Kidney (tissue), 22 donors: ENCODE measurements at places on chromosomes 3 and 15. TPM values are rescaled to one million over a fixed set of nuclear protein-coding genes. Genes with fewer than 3 reads are reported as not detected.

GRCh38 chr15:74235962-74236361 is at the start of gene CCDC33:
Gene CCDC33 (plus strand): TSS chr15:74236326. CDS start chr15:74236720, 394 bp downstream.
- no peaks in the 10 kb centered on the region for H3K27me3 ChIP-seq
- no peak within 1 kb of the TSS for H3K4me3 ChIP-seq
- no peaks in the 10 kb centered on the region for H3K36me3 ChIP-seq
- H3K4me1 ChIP-seq: peaks cover 9% of the 10 kb centered on the region

GRCh38 chr3:10941972-10942371 is 50.6 kb upstream of the SLC6A1 start:
- H3K27me3 ChIP-seq: no peaks in the 10 kb centered on the region
- no peak for DNase-seq
- H3K27ac ChIP-seq: no peak overlapping the region
- no peak overlapping the region for H3K4me3 ChIP-seq

DNA sequence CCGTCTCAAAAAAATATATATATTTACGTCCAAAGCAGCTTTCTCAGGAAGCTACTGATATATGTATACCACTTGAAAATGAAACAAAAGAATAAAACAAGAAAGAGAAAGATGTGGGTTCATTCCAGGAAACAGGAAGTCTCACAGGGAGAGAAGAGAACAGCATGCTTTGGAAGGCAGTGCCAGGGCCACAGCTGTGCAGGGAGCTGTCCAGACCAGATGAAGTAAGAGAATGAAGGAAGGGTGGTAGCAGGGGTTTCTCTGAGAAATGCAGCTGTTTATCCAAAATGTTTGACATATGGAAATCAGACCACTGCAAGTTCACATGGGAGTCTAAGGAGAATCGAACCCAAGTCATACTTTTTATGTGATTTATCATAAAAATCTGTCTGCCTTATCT is 8.9 kb upstream of the GPR27 start:
- H3K27me3 ChIP-seq: no peaks in the 10 kb centered on the region
- H3K27ac ChIP-seq: no peak overlapping the region
- H3K4me3 ChIP-seq: no peak overlapping the region
- H3K36me3 ChIP-seq: no peaks in the 10 kb centered on the region

- H3K36me3 ChIP-seq: no peaks in the 10 kb centered on the region
- H3K4me1 ChIP-seq: no peaks in the 10 kb centered on the region
- H3K27ac ChIP-seq: no peak overlapping the region
- no peak overlapping the region for H3K4me3 ChIP-seq
- no peaks in the 10 kb centered on the region for H3K27me3 ChIP-seq
Measured at GRCh38 chr15:25880411-25880810, 17.3 kb upstream of the ATP10A start.

- H3K4me3 ChIP-seq: no peak overlapping the region
- no peaks in the 10 kb centered on the region for H3K27me3 ChIP-seq
- H3K4me1 ChIP-seq: no peaks in the 10 kb centered on the region
- DNase-seq: no peak
- H3K36me3 ChIP-seq: no peaks in the 10 kb centered on the region
- no peak overlapping the region for H3K27ac ChIP-seq
Measured at GRCh38 chr3:150069633-150070032, 98.9 kb upstream of the PFN2 start.

- no peaks in the 10 kb centered on the region for H3K27me3 ChIP-seq
- no peaks in the 10 kb centered on the region for H3K36me3 ChIP-seq
- H3K4me3 ChIP-seq: no peak overlapping the region
- H3K4me1 ChIP-seq: no peaks in the 10 kb centered on the region
Measured at GRCh38 chr15:61517776-61518175, 288.7 kb upstream of the RORA start.

- H3K4me1 ChIP-seq: no peaks in the 10 kb centered on the region
- no peak overlapping the region for H3K27ac ChIP-seq
- DNase-seq: peak; percentile 73
- no peaks in the 10 kb centered on the region for H3K27me3 ChIP-seq
Measured at GRCh38 chr3:115698851-115699591, 75.7 kb downstream of the GAP43 start.

DNA sequence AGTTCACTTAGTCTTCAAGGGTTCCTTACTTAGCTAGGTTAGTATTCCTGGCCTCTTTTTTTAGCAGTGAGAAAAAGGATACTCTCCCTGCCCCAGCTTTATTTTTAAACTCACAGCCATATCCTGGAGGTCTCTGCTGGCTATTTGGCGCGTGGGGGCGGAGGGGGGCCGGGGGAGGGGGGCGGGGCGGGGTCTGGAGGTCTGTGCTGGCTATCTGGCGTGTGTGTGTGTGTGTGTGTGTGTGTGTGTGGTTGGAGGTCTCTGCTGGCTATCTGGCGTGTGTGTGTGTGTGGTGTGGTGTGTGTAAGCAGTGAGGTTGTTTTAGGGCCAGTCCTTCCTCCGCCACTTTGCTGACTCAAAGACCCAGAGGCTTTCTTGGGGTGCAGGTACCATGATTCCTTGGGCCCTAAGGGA is 579 bp upstream of the PLAAT1 start:
- no peak overlapping the region for H3K27ac ChIP-seq
- no peaks in the 10 kb centered on the region for H3K27me3 ChIP-seq
- no peak for DNase-seq
- peak overlapping the region; percentile 54 for H3K4me3 ChIP-seq

GRCh38 chr15:67859331-67859946 is 19.6 kb upstream of the RNU6-1 start:
- H3K27me3 ChIP-seq: no peaks in the 10 kb centered on the region
- no peak overlapping the region for H3K27ac ChIP-seq
- H3K4me3 ChIP-seq: no peak overlapping the region
- DNase-seq: peak; percentile 53
- peaks cover 3% of the 10 kb centered on the region for H3K4me1 ChIP-seq

RTP3 gene
- not detected for total RNA-seq

AMIGO3 gene
- total RNA-seq: not detected

CDHR4 gene
- 0.54 TPM for total RNA-seq
